ENCODE measurements at places on chromosomes 6 and 20.

DNA sequence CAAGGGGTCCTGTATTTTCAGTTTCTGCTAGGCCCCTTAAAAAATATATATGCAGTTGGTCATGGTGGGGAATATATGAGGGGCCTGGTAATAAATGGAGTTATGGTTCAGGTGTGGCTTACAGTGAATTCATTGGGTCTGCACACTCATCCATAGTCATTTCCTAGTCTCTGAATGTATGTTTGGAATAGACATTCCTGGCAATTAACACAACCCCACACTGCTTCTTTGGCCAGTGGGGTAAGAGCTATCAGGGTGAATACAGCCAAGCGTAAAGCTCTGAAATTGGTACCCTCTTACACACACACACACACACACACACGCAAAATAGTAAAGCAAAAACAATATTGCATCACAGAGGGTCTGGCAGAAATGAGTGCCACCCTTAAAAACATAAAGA, 56.5 kb downstream of the QRSL1 start:
- no peaks in the 10 kb centered on the region for H3K4me1 ChIP-seq
- H3K27me3 ChIP-seq: no peaks in the 10 kb centered on the region
- H3K36me3 ChIP-seq: no peaks in the 10 kb centered on the region
- no peak overlapping the region for H3K27ac ChIP-seq

- H3K27me3 ChIP-seq: peaks cover 47% of the 10 kb centered on the region
- no peak within 1 kb of the TSS for H3K27ac ChIP-seq
- DNase-seq: peak; percentile 40
Measured at GRCh38 chr6:21593412-21593926, at the start of gene SOX4. Gene SOX4 (plus strand): TSS chr6:21593751. CDS start chr6:21594535, 784 bp downstream.

GRCh38 chr6:169654598-169655391, 47.0 kb downstream of the WDR27 start:
- no peak overlapping the region for H3K27ac ChIP-seq
- H3K36me3 ChIP-seq: peaks cover 5% of the 10 kb centered on the region
- peak; percentile 76 for DNase-seq
- no peaks in the 10 kb centered on the region for H3K27me3 ChIP-seq
- peak overlapping the region; percentile 81 for H3K4me3 ChIP-seq

- no peaks in the 10 kb centered on the region for H3K36me3 ChIP-seq
- H3K4me1 ChIP-seq: no peaks in the 10 kb centered on the region
- no peak overlapping the region for H3K4me3 ChIP-seq
Measured at GRCh38 chr6:46217671-46218131, 46.9 kb upstream of the ENPP5 start.

- H3K27ac ChIP-seq: no peak overlapping the region
- H3K27me3 ChIP-seq: no peaks in the 10 kb centered on the region
- DNase-seq: peak; percentile 31
- H3K4me3 ChIP-seq: no peak overlapping the region
Measured at GRCh38 chr20:5996765-5997164, 46.3 kb downstream of the MCM8 start.

DNA sequence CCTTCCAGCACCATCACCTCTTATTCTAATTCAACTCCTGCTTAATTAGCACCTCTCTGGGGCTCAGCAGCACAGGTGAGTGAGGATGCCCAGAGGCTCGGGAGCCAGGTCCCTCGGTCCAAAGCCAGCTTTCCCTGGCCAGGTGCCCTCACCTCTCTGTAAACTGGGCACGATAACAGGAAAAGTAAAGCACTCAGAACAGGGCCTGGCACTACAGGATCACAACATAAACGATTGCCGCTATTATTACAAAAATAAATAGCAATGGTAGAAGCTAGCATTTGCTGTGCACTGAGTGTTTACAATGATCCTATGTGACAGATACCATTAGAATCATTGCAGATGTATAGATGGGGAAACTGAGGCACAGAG, 2.6 kb downstream of the BPIFB2 start:
- no peaks in the 10 kb centered on the region for H3K36me3 ChIP-seq
- H3K4me1 ChIP-seq: no peaks in the 10 kb centered on the region
- H3K4me3 ChIP-seq: no peak overlapping the region
- no peaks in the 10 kb centered on the region for H3K27me3 ChIP-seq

GRCh38 chr20:8097307-8097706, 34.8 kb upstream of the PLCB1 start:
- DNase-seq: no peak
- no peaks in the 10 kb centered on the region for H3K4me1 ChIP-seq
- no peak overlapping the region for H3K4me3 ChIP-seq
- H3K36me3 ChIP-seq: no peaks in the 10 kb centered on the region
- H3K27ac ChIP-seq: no peak overlapping the region

DNA sequence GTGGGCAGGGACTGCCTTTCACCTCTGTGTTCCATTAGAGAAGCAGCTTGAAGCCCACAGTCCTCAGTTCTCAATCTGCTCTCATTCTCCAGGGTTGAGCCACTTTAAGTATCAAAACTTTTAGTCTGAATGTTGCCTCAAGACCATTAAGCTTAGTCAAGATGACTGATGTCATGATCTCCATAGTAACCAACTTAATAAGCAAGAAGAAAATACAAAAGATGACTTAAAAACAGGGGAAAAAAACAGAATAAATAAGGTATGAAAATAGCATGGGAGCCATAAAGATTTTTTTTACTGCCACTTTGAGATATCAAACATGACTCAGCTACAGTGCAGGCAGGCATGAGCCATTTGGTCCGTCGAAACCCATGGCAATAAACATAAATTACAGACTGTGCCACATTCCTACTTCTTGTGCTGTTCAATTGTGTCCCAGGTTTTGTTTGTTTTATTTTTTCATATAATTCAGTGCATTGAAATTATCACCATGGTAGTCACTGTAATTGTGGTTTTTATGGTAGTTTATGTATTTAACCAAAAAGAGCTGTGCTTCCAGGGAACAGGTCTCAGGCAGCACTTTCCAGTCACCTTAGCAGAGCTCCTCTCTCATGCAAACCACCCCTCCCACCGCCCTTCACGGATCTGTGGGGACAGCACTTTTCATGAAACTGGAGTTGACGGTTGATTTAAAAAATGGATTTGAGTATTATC, 156.5 kb upstream of the INSM1 start:
- no peaks in the 10 kb centered on the region for H3K36me3 ChIP-seq
- no peak for DNase-seq
- H3K27me3 ChIP-seq: no peaks in the 10 kb centered on the region
- no peak overlapping the region for H3K4me3 ChIP-seq

- H3K36me3 ChIP-seq: no peaks in the 10 kb centered on the region
- no peak overlapping the region for H3K4me3 ChIP-seq
- no peaks in the 10 kb centered on the region for H3K27me3 ChIP-seq
- H3K4me1 ChIP-seq: peaks cover 6% of the 10 kb centered on the region
- no peak overlapping the region for H3K27ac ChIP-seq
Measured at GRCh38 chr6:128095362-128095761, 194.5 kb upstream of the THEMIS start.

DNA sequence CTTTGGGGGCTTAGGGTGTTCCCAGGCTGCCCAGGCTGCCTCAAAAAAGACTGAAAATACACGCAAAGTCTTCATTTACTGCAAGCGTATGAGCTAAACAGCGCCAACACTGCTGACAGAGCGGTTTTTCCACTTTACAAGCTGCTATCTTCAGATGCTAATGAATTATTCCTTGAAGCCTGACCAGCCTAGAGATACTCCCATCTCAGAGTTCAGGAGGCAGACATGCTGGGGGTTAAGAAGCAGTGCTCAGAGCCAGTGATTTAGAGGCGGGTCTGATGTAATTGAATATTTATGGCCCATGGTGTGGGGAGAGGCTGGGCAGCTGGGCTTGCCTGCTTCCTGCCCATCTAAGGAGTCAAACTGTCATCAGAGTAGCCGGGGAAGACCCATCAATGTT, 241.4 kb downstream of the SLC24A3 start:
- H3K36me3 ChIP-seq: no peaks in the 10 kb centered on the region
- H3K27ac ChIP-seq: no peak overlapping the region
- H3K4me1 ChIP-seq: no peaks in the 10 kb centered on the region
- no peaks in the 10 kb centered on the region for H3K27me3 ChIP-seq
- DNase-seq: no peak
- H3K4me3 ChIP-seq: no peak overlapping the region

- no peaks in the 10 kb centered on the region for H3K36me3 ChIP-seq
- H3K27me3 ChIP-seq: no peaks in the 10 kb centered on the region
- no peak for DNase-seq
- no peak overlapping the region for H3K4me3 ChIP-seq
- no peak overlapping the region for H3K27ac ChIP-seq
- no peaks in the 10 kb centered on the region for H3K4me1 ChIP-seq
Measured at GRCh38 chr6:145214570-145214969, 520.8 kb downstream of the EPM2A start.

DNA sequence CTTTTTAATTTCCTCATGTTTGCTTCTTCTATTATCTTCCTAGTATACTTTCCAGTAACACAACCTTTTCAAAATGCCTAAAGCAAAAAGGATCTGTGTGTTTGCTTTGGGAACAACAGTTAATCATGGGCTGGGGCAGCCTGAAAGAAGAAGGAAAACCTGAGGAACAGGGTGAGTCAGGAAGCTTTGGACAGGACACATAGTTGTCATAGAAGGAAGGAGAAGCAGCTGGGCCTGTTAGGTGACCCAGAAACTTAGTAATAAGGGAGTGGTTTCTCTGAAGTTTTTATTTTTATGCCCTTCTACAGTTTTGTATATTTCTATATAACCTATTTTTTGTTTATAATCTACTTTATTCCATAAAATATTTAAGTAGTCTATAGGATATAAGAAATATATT, 61.4 kb downstream of the CD24 start:
- no peak overlapping the region for H3K27ac ChIP-seq
- no peaks in the 10 kb centered on the region for H3K27me3 ChIP-seq
- no peaks in the 10 kb centered on the region for H3K4me1 ChIP-seq
- H3K36me3 ChIP-seq: no peaks in the 10 kb centered on the region
- H3K4me3 ChIP-seq: no peak overlapping the region
- DNase-seq: no peak

DNA sequence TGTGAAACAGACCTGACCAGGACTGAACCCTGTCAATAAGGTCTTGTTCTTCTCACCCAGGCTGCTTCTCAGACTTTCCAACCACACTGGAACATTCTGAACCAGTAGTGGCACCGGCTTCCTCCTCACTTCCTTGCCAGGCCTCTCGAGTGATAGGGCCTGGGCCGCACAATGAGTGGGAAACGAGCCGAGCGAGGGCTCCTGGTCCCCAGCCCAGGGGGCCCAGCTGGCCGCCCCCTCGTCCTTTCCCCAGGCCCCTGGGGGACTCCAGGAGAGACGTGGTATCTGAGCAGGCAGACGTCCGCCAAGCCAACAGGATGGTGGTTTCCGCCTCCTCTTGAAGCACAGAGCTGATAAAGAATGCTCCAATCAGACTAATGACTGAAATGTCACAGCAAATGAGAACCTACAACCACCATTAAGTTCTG, 117.9 kb downstream of the GMDS start:
- H3K36me3 ChIP-seq: no peaks in the 10 kb centered on the region
- no peak overlapping the region for H3K27ac ChIP-seq
- H3K27me3 ChIP-seq: no peaks in the 10 kb centered on the region
- peak; percentile 21 for DNase-seq
- no peak overlapping the region for H3K4me3 ChIP-seq
- H3K4me1 ChIP-seq: no peaks in the 10 kb centered on the region

DNA sequence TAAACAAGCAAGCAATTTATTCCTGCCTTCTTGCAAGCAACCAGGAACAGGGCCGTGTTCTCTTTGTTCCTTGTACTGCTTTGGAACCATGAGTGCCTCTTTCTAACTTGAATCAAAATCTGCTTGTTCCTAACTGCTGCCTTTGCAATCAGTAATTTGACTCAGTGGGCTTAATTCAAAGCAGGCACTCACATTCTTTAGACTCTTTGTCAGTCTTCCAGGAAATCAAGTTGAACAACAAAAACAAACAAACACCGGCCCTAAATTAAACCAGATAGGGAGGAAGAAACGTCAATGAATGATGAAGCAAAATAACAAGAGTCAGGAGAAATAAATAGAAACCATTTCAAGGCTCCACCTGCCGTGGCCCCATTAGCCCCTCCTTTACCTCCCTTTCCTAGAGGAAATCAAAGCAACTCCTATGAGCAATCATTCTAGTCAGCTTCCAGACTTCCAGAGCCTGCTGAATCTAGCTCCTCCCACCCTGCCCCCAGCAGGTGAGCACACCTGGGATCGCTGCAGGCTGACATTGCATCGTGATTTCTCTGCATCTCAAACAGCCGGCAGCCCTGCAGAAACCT, 582.2 kb upstream of the FLRT3 start:
- no peak for DNase-seq
- H3K4me3 ChIP-seq: no peak overlapping the region
- no peaks in the 10 kb centered on the region for H3K27me3 ChIP-seq

GRCh38 chr6:90162648-90163387, 133.8 kb downstream of the BACH2 start:
- no peak overlapping the region for H3K4me3 ChIP-seq
- peaks cover 28% of the 10 kb centered on the region for H3K4me1 ChIP-seq
- no peak for DNase-seq
- H3K27ac ChIP-seq: no peak overlapping the region
- no peaks in the 10 kb centered on the region for H3K27me3 ChIP-seq
- no peaks in the 10 kb centered on the region for H3K36me3 ChIP-seq

DNA sequence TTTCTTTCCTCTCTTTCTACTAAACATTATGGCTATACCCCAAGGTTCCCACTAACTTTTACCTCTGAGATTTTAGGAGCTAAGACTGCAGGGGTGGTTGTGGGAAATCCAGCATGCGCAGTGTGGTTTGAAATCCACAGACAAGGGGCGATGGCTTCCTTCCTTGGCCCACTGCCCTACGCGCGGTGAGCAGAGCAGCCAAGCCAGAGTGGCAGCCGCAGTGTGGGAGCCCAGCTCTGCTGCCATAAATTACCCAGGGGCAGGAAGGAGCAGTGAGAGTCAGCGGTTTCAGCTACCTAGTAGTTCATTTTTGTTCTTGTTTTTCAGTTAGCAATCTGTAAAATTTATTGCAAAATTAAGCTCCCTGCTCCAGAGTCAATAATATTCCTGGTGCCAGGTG, 101.4 kb downstream of the BMP2 start:
- no peaks in the 10 kb centered on the region for H3K27me3 ChIP-seq
- no peak overlapping the region for H3K4me3 ChIP-seq
- no peak overlapping the region for H3K27ac ChIP-seq
- no peaks in the 10 kb centered on the region for H3K4me1 ChIP-seq
- DNase-seq: no peak

DNA sequence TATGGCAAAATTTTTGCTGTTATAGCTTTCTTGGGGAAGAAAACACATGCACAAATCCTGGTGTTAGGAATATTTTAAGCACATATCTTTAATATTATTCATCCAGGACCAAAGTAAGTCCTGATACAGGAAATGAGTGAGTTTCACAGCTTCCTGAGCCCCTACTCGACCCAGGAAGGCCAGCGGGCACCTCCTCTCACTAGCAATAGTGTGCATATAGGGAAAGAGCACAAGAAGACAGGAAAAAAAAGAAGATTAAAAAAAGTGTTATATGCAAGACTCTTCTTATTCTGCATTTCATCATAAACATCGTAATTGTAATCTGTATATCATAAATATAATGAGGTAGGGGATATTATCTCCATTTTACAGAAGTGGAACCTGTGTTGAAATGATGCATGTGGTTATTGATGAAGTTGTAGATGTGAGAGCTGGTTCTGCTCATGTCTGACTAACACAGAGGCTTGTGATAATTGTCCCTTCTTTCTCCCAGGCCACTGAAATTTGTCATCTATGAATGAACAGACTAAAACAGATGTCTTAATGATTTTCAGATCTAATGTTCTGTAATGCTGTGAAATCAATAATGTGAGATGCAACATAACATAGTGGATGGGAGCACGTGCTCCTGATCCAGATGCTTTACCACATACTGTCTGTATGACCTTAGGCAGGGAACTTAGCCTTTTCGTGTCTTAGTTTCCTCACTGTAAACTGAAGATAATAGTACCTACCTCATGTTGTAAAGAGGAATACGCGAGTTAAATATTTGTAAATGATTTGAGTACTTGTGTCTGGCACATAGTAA, 101.2 kb downstream of the MYO6 start:
- no peak overlapping the region for H3K27ac ChIP-seq
- DNase-seq: no peak
- H3K36me3 ChIP-seq: no peaks in the 10 kb centered on the region
- H3K27me3 ChIP-seq: no peaks in the 10 kb centered on the region
- H3K4me3 ChIP-seq: no peak overlapping the region

All from CD8-positive, alpha-beta memory T cell (primary cell).